Activated T-helper 1 cell treated with anti-CD3 and anti-CD28 coated beads, Interleukin-12 subunit alpha, Interleukin-12 subunit beta, Interleukin-2, Interleukin-4 antibody, amounts not matched to agents 30 ng/mL and 10 ng/mL and 1 ng/mL, durations not matched to agents 14 hours and 24 hours and 36 hours (primary cell): ENCODE measurements at places on chromosomes 11 and 22. TPM values are rescaled to one million over a fixed set of nuclear protein-coding genes. Genes with fewer than 3 reads are reported as not detected.

DNA sequence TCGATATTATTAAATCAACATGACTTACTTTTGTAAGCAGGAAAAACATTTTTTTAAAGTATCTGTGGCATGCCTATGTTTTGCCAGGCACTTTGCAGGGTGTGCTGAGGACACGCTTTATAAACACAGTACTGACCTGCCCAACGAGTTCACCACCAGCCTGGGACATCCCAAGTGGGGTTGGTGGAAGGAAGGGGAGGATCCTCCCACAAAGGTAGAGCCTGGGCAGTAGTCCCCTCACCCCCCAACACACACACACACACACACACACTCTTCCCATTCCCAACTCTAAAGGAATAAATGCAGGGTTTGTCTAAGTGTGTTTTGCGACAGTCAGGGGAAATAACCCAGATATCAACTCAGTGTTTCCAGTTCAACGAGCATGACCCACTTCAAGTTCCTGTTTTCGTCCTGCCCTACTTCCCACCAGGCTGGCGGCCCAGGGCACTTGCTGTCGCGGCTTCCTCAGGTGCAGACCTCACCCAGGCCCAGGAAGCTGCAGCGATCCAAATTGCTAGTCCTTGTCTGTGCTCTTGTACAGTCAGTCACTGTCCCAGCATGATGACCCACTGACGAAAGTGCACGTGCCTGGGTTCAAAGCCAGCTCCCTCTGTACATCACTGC, 3.1 kb downstream of the CERK start:
- DNase-seq = peak; percentile 28

DNA sequence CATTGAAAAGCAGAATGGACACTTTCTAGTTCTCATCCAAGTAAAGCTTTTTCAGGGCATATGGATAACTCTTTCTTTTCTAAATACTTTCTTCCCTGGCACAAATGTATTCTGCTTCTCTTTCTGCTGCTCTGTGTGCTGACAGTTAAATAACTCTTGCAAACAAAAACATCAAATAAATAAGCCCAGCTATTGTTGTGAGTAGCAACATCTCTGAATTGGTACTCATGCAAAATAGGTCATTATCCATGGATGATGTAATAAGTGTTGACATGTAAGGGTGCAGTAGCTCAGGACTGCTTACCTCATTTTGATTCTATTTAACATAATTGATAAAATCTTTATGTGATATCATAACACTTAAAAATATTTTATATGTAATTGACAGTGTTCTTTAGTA, 164.3 kb downstream of the MSANTD4 start:
- no peak for DNase-seq

The OR8B3 gene
- total RNA-seq = not detected in 2 replicates

GRCh38 chr11:105673089-105673488, 63.2 kb downstream of the GRIA4 start:
- no peak for DNase-seq

DNA sequence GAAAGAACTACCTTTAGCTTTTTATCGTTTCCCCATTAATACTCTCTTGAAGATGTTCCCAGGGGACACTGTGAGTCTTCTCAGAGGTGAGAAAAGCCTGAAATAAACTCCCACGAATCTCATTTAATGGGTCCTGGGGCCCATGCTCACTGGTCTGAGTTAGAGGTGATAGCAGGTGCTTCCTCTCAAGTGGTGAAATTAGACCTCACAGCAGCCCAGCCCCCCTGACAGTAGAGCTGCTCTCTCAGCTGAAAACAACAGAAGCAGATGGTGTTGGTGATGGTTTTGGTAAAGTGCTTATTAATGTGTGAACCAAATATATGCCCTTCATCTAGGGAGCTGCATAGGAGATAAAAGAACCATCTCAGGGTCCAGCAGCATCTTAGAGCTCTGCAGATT, 76.8 kb upstream of the VPREB1 start:
- DNase-seq = no peak

DNA sequence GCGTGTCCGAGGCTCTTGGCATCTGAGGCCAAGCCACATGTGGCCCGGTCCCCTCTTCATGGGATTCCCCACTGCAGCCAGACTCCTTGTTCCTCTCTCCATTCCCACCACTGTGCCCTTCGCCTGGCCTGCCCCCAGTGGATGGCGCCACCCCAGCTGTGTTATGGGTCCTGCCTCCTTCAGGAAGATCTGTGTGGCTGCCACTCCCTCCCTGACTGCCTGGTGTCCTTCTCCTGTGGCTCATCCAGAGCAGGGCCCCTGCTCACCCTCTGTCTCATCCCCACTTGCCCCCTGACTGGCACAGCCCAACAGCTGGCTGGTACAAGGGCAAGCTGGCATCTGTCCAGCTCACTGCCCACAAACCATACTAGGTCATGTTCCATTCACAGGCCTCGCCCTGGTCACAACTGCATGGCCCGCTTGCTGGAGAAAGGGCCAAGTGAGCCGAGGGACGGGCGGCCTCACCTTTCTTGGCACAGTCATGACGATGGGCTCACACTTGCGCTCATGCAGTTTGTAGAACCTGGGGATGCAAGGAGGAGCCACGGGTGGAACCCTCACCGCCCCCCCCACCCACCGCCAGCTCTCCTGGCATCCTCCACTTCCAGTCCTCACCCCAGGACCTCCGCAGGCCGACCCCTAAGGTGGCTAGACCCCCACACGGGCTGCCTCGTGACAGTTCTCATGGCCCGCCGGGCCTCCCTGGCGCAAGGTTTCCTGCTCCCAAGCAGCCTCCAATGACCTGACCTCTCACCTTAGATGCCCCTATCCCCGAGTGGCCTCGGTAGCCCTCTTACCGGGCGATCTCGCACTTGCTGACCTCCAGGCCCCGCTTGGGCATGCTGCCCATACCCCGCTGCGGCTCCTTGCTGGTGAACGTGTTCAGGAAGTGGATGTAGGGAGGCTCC, 2.1 kb upstream of the PTPRCAP start:
- peak; percentile 31 for DNase-seq

The PRODH gene
- 1.0 and 1.2 TPM in 2 replicates for total RNA-seq

- DNase-seq = no peak
Measured at GRCh38 chr11:84144531-84144930, 858.4 kb upstream of the CCDC90B start.
